ENCODE measurements at places on chromosomes 7 and 10.

- DNase-seq: peak; percentile 56
Measured at GRCh38 chr7:140639366-140640053, 1.1 kb downstream of the DENND2A start.

- DNase-seq: no peak
Measured at GRCh38 chr7:44057849-44058758, 7.3 kb downstream of the PGAM2 start.

GRCh38 chr7:94050046-94050445 lies 45.9 kb upstream of the BET1 start:
- DNase-seq: no peak

- no peak for DNase-seq
Measured at GRCh38 chr7:144398291-144398690, 5.2 kb downstream of the NOBOX start.

DNA sequence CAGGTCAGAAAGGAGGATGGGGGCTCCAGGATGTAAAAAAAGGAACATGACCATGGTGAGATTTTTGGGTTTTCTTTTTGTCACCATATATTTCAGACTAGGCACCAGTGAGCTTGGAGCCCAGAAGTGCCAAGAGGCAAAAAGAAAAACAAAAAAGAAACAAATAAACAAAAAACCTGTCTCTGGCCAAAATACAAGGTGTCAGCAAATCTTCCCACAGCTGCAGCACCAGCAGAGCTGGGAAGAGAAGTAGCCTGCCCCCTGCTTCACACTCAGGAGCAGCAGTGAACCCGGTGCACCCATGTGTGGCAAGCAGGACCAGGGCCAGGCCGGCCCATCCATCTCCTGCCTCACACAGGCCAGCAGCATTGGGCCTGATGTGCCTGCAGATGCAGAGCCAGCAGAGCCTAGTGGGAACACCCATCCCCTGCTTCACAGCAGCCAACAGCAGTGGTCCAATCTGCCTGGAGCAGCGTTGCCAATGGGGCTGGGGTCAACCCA lies 34.7 kb upstream of the C10orf71 start:
- DNase-seq: no peak

DNA sequence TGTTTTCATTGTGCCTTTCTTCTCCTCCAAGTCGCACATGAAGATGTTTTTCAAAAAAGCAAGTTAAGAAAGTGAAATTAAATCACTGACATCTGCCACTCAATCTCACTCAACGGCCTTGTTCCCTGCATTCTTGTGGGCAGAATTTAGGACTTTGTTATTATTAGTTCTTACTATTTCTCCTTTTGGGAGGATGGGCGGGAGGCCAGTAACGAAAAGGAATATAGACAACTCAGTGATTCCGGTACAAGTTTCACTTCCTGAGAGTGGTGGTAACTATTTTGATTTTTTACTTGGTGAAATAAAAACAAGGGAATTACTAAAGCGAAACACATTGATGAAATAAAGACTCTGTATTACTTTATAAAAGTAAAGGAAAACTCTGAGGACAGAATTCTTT lies 231.9 kb upstream of the HABP2 start:
- no peak for DNase-seq

DNA sequence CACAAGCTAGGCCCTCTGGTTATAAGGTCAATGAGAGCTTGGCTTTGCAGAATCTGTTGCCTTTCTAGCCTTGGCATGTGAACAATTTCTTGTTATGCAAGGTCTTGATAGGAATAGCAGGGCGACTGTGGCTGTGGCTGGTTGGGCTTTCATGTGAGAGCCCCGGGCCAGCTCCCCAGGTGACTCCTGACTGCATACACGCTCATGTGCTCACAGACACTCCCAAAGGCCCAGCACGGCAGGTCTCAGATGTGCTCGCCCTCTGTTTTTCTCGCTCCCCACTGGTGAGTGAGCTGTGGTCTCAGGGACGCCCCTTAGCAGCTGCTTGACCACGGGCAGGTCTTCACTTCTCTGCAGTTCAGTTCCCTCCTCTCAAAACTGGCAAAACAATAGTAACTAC lies 37.1 kb upstream of the ZNF32 start:
- DNase-seq: no peak

- DNase-seq: no peak
Measured at GRCh38 chr7:24381894-24382505, 98.0 kb downstream of the NPY start.

GRCh38 chr10:131869344-131869743 lies 31.5 kb upstream of the PPP2R2D start:
- no peak for DNase-seq

GRCh38 chr10:92177546-92177945 lies 113.3 kb downstream of the CPEB3 start:
- no peak for DNase-seq

DNA sequence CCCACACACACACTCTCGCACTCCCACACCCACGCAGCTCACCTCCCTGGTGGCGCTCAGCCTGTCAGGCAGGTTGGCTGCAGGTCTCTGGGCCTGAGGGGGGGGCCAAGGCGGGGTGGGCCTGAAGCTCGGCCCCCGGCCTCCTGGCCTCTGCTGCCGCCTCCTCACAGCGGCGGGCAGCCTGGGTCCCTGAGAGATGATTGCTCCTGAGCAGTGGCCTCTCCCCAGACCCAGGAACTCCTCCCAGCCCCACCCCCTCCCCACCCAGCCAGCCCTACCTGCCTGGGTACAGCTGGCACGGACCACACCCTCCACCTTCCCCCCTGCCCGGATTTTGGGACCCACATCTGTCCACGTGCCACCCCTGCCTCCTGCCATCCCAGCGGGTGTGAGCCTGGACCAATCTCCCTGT lies 4.6 kb upstream of the TMEM184A start:
- DNase-seq: no peak

- DNase-seq: no peak
Measured at GRCh38 chr10:43693602-43694001, 44.9 kb upstream of the ZNF32 start.

DNA sequence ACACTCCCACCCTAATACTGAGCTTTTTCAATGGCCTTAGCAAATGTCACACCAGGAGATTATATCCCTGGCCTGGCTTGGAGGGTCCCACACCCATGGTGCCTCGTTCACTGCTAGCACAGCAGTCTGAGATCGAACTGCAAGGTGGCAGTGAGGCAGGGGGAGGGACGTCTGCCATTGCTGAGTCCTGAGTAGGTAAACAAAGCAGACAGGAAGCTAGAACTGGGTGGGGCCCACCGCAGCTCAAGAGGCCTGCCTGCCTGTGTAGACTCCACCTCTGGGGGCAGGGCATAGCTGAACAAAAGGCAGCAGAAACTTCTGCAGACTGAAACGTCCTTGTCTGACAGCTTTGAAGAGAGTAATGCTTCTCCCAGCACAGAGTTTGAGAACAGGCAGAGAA lies 338.9 kb upstream of the MBL2 start:
- DNase-seq: no peak

DNA sequence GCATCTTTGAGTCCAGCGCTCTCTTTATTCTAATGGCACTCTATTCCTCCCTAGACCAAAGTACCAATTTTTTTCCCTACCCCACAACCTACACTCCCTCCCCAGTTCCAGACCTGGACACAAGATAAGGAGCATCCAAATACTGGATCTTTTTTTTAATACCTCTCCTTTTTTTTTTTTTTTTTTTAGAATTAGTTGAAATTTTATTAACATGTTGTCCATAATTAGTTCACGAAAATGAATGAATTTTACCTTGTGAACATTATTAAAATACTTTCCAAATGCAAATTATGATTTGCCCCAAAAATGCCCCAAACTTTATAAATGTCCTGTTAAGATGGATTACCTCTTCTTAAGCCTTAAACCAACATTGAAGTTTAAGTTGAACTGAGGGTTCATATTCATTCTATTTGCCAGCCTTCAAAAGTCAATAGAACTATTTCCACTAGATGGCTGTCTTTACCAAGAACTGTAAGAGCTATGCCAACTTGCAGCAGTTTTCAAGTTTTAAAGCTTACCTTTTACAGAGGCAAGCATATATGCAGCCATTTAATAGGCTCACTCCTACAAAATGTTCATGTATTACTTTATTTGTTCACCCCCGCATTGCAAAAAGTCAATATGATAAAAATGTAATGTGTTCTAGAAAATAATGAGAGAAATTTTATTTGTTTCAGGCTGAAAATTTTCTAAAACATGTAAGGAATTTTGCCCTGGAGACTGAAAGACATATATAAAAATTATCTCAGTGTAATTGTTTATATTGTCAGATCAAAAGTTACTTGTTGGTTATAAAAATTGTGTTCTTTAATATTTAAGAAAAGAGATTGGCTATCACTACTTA lies 39.7 kb upstream of the TNKS2 start:
- peak; percentile 20 for DNase-seq

GRCh38 chr7:132243463-132243862 lies 332.8 kb downstream of the PLXNA4 start:
- no peak for DNase-seq

DNA sequence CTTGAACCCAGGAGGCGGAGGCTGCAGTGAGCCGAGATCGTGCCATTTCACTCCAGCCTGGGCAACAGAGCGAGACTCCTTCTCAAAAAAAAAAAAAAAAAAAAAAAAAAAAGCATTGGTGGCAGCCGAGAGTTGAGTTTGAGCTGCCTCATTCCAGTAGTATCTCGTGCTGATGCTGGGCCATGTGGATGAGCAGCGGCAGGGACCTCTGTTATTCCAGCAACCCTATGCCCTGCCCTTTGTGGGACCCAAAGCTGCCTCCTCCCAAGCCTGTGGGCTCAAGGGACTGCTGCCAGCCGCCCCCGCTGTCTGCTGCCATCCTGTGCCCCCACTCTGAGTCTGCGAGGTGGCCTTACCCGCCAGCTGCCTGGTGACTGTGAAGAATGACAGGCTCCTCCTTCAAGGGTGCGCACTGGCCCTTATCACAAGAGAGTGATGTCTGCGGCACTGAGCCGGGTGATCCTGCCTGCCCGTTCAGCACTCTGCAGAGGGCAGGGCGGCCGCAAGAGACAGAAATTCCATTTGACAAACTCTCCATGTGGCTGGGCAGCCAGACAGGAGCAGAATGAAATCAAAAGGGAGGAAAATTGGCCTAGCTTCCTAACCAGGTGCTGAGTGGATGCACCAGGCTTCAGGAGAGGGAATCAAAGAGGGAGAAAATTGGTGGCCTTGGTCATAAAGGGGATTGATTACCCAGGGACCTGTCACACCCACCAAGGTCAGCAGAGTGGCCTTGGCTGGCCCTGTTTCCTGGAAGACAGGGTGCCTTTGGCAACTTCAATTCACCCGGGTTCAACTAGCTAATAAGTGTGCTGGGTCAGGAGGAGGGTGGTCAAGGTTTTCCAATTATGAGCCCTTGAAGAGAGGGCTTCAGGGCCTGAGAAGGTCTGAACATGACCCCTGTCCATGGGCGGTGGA lies 65.3 kb upstream of the ZMIZ1 start:
- DNase-seq: no peak

- DNase-seq: no peak
Measured at GRCh38 chr7:151690606-151691005, 170.9 kb upstream of the RHEB start.

GRCh38 chr10:123359539-123359938 lies 205.3 kb downstream of the BUB3 start:
- no peak for DNase-seq

DNA sequence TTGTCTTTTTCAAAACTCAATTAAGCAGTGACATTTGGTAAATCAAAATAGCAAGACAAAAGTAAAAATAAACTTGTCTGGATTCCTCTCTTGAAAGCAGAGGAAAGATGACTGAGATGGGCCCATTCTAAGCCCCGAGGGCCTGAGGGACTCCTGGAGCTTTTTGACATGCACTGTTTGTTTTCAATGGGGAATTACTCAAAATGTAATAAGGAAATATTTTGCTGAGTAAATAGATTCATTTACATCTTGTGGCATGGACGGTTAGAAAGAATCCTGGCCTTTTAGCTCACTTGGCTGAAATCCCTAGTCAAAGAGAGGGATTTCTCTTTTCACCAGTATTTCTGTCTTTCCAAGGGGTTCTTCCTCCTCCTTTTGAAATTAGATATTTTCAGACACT lies 108.0 kb downstream of the MKX start:
- DNase-seq: no peak

- DNase-seq: no peak
Measured at GRCh38 chr7:79528421-79528820, 75.0 kb upstream of the MAGI2 start.

DNA sequence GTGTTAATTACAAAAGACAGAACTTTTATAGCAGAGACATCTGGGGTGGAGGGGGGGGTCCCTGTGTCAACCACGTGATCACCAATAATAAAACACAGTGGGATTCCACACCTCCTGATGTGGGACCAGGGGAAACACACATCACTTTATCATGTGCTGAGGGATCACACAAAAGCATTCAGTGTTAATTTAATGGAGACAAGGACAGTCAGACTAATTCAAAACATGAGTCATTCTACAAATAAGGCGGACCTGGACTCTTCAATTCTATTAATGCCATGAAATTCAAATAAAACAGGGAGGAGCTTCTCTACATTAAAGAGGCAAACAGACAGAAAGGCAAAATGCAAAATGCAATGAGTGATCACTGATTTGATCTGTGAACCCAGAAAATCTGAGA lies 67.3 kb upstream of the PFKP start:
- DNase-seq: no peak

- no peak for DNase-seq
Measured at GRCh38 chr7:40175725-40176510, 41.1 kb downstream of the SUGCT start.

- no peak for DNase-seq
Measured at GRCh38 chr7:38310591-38311101, 37.2 kb upstream of the TARP start.

DNA sequence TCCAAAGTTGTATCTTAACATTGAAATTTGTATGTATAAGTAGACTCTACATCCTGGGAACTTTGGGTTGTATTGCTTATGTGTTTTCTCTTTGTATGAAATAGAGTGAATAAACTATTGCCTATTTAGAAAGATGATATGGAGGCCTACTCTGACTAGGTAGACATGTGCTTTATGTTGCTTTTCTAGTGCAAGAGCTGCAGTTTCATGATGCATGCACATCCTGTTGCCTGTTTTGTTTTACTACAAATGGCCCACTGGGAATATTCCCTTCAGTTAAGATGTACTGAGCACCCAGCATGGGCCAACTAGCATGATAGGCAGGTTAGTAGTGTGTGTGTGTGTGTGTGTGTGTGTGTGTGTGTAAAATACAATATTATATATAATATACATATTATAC lies 282.1 kb upstream of the LRGUK start:
- no peak for DNase-seq

- no peak for DNase-seq
Measured at GRCh38 chr7:21938463-21938862, 7.2 kb downstream of the CDCA7L start.

- no peak for DNase-seq
Measured at GRCh38 chr7:29443552-29443951, 120.1 kb upstream of the PRR15 start.

Measured in spinal cord (tissue), 10 donors.